ENCODE measurements at places on chromosomes 2 and 18. TPM values are rescaled to one million over a fixed set of nuclear protein-coding genes. Genes with fewer than 3 reads are reported as not detected.

B3GNT7 gene
- 13.1 TPM for polyA plus RNA-seq

FKBP1B gene
- 99.9 TPM for polyA plus RNA-seq

CFAP53 gene
- polyA plus RNA-seq: 4.2 TPM

SNED1 gene
- 30.0 TPM for polyA plus RNA-seq

PROM2 gene
- polyA plus RNA-seq: 2.4 TPM

BMP10 gene
- polyA plus RNA-seq: not detected

LOXL3 gene
- 18.1 TPM for polyA plus RNA-seq
